Kidney capillary endothelial cell (primary cell): ENCODE measurements at places on chromosomes 12 and 14.

GRCh38 chr12:51430196-51430895 lies 5.7 kb downstream of the SLC4A8 start:
- DNase-seq = no peak

GRCh38 chr14:22084393-22085281 lies 411.0 kb upstream of the OR4E1 start:
- peak; percentile 46 for DNase-seq

DNA sequence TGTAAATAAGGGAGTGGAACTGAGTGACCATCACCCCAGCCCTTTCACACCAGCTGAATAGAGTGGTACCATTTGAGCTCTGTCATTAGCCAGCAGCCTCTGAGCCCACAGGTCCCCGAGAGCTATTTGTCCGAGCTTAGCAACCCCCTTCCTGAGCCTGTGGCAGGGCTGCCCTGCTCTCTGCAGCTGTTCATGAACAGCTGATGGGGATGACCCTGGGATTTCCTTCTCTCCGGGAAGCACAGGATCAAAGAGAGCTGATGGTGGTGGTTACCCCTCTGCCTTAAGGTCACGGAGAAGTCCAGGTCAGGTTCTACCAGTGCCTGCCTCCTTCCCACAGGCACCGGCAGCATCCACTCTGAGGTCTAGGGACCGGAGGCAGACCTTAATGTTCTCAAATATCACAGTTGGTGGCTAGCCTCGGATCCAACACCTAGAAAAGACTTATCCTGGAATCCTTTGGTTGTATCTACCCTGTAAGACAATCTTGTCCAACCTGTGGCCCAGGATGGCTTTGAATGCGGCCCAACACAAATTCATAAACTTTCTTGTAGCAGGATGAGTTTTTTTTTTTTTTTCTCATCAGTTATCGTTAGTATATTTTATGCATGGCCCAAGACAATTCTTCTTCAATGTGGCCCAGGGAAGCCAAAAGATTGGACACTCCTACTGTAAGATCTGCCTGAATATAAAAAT lies 81.1 kb downstream of the ESRRB start:
- DNase-seq = no peak

GRCh38 chr14:89607453-89607852 lies 190.4 kb upstream of the FOXN3 start:
- DNase-seq = no peak

- no peak for DNase-seq
These were observed 282.9 kb downstream of the RMST start for GRCh38 chr12:97745406-97746101.

DNA sequence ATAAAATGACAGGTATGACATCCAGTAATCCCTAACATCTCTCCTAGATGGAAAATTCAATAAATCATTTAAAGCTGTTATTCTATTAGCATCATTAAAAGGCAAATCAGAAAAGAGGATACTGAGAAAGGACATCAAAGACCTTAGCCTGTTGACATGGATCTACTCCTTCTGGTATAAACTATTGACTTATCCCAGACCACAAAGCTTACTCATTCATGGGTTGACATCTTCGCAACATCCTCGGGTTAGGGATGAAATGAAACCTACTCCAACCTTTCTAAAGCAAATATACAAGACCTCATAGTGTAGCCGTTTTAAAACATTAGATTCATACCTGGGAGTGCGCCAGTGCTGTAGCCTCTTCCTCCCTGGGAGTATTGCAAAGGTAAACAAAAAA lies 191.5 kb upstream of the BTG1 start:
- no peak for DNase-seq

DNA sequence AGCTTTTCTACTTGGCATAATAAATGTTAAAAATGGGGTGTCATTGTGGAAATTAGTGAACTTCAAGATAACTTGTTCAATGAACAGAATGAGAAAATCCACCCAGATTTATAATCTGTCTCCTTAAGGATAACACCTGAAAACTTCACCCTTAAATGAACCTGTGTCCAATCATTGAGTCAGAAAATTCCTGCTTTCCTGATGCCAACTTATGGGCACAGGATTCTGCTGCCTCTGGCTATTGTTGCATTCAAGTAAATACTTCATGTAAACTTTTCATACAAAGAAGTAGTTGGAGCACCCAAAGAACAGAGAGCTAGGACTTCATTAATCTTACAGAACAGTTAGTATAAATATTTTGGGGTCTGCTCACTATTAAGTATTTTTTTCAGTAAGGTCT lies 98.9 kb upstream of the PLEKHA5 start:
- no peak for DNase-seq

DNA sequence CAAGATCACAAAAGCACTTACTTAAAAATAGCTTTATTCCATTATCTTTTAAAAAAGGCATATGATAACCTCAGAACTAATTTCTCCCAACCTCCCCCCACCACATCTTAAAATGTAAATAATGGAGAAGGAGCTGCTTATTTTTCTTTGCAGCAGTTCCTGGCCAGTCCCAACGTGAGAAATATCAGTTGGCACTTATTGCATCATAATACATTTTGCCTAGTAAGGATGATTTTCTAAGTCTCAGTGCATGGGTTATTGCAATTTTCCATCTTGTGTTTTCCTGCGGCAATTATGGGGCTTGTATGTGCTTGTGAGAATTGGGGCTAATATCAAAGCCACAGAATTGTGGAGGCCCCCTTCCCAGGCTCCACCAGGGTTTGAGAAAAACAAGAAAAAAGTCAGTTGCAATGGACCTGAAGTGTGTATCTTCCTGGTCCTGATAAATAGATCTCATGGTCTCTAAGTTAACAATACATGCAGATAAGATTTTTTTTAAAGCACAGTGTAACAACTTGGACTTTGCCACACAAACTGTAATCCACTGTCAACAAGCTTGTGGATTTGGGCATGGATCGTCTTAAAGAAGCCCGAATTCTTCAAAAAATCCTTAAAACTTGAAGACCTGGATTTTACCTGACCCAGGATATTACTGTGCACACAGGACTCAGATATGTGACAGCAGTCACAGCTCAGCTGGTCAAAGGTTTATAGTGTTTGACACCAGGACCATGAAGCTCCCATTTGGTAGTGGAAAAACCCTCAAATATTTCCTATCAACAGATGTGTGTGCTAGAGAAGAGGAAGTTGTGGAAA lies 2.8 kb upstream of the WSB2 start:
- no peak for DNase-seq

DNA sequence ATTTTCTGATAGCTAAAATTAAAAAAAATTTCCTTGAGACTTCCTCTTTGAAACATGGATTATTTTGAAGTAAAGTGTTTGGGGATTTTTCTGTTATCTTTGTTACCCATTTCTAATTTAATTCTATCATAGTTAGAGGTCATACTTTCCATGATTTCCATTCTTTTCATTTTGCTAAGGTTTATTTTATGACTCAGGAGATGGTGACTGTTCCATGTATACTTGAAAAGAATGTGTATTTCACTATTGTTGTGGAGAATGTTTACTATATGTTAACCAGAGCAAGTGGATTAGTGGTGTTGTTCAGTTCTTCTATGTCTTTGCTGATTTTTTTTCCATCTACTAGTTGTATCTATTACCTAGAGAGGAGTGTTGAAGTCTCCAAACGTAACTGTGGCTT lies 250.5 kb upstream of the PELI2 start:
- no peak for DNase-seq

- peak; percentile 88 for DNase-seq
These were observed 2.1 kb downstream of the MYL6 start for GRCh38 chr12:56160193-56160763.

- no peak for DNase-seq
These were observed 235.9 kb upstream of the NOVA1 start for GRCh38 chr14:26833621-26834176.

DNA sequence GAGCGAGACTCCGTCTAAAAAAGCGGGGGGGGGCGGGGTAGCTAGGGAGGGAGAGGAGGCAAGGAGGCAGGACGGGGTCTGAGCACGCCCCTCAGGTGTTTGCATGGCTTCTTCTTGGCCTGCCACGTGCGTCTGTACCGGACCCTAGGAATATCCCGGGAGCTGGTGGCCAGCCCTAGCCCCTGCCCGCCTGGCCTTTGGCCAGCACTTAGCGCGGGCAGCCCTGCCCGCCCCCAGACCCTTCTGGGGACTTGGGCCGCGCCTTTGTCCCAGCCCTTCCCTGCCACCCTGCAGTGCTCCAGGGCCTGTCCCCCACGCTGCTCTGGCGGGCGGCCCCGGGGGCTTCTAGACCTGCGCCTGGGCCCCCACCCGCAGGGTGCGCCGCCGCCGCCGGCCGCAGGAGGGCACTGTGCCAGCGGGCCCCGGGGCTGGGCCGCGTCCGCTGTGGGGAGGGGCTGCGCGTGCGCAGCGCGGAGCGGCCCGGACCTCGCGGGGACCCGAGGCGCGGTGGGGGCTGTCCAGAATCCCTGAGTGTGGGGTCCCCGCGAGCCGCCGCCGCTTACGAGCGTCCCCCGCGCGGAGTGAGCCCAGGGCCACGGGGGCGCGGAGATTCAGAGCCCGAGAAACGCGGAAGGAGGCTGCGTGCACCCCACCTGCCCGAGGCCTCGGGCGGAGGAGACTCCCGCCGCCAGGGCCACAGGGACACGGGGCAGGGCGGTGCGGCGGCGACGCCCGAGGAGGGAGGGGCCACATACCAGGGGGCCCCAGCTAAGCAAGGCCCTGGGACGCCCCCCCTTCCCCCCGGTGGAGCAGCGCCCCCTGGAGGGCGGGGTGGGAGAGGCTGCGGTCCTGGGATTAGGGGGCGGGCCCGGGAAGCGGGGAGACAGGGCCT lies 21.0 kb downstream of the SLC25A29 start:
- peak; percentile 69 for DNase-seq

- peak; percentile 18 for DNase-seq
These were observed 1.8 kb downstream of the ZDHHC22 start for GRCh38 chr14:77139540-77140358.

- DNase-seq = no peak
These were observed 51.5 kb upstream of the SLC2A13 start for GRCh38 chr12:40157336-40157735.

DNA sequence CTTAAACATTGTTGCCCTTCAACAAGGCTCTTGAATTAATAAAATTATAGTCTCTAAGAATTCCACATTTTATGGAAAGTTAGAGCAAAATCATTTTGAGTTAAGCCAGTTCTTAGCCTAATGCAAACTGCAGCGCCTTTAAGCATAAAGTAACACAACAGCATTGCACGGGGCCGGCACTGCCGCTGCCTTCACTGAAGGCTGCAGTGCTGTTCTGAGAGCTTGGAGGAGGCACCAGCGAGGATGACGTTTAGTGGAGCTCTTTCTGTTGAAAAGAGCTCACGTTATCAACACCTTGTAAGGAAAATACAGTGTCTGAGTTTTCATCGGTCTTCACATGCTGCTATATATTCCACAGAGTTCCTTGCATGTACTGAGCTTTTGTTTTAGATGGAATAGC lies 38.3 kb upstream of the DYNC1H1 start:
- no peak for DNase-seq

- no peak for DNase-seq
These were observed 24.0 kb upstream of the IRF2BPL start for GRCh38 chr14:77052281-77053044.

DNA sequence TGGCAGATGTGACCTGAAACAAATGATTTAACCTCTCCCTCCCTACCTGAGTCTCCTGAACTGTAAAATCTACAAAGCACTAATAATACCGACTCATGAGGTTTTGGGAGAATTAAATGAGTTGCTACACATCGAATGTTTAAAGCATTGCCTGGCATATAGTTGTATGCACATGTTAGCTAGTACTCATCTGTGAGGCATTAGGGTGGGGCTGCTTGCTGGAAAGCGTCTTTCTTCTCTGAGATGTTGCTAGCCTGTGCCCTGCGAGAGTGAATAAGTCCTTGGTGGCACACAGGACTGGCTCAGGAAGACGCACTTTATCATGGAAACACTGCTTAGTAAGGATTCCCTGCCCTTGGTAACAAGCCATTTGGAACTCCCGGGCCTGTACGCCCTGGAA lies 6.1 kb downstream of the RAPGEF3 start:
- DNase-seq = no peak

DNA sequence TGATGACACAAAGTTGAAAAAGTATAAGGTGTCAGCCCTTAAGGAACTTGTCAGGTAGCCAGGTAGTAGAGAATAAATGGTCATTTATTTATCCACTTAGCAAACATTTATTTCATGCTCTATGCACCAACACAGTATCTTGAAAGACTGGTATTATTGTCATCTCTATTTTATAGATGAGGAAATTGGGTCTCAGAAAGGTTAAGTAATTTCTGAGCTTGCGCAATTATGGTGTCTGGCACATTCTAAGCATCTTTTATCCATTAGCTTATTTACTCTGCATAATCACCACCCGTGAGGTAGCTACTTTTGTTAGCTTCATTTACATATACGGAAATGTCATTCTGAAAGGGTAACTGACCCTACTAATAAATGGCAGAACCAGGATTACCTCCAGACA lies 2.5 kb upstream of the UTP20 start:
- DNase-seq = no peak

GRCh38 chr12:34345801-34346200 lies 323.5 kb downstream of the ALG10 start:
- no peak for DNase-seq

DNA sequence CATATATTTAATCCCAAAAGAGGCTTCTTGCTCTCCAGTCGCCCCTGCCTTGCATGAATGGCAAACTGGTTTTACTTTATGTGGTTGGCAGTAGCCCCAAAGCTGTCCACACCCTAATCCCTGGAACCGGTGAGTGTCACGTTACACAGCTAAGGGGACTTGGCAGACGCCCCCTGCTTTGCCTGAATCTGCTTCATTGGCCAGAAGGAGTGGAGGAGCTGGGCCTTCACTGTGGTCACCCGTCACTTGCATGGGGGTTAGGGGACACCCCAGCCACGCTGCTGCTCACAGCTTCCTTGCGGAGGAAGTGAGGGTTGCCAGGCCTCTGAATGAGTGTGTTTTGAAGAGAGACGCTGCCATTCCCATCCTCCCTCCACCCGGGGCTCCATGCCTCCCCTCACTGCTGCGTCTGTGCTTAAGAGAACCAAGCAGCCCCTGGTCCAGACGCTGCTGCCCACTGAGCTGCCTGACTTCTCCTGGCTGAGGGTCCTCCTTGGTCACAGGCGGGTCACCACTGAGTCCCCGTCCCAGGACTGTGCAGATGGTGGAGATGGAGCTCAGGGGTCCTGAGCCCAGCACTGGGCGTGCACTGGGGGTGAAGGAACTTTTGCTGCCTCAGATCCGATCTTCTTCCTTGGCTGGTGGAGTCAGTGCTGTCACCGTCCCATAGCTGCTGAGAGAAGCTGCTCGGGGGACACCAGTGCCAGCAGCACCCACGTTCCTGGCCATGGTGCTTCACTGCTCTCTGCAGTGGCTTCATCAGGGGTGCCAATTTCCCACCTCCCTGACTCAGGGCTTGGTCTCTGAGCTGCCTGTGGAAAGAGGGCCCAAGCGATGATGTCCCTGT lies 39.8 kb downstream of the GALNT9 start:
- DNase-seq = no peak

GRCh38 chr14:103078860-103079587 lies 5.0 kb upstream of the LBHD2 start:
- no peak for DNase-seq

DNA sequence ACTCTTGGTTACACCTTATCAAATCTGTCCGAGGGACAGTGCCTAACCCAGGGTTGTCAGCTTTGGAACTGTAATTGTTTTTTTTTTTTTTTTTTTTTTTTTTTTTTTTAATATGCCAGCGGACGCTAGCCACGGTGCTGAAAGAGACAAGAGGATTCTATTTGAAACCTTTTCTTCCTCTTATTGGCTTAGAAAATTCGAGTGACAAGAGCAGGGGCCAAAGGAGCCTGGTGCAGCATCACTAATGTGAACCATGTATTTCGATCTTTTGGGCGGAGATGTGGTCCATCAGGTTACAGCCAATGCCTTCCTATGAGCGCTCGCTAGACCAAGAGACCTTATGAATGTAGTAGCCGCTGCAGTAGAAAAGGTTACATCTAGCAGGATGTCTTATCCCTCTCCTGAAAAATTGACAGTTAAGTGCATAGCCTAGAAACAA lies 922 bp downstream of the PTPRR start:
- no peak for DNase-seq

GRCh38 chr12:4169531-4169930 lies 104.0 kb upstream of the CCND2 start:
- no peak for DNase-seq
